ENCODE measurements at places on chromosomes 3 and 15.

DNA sequence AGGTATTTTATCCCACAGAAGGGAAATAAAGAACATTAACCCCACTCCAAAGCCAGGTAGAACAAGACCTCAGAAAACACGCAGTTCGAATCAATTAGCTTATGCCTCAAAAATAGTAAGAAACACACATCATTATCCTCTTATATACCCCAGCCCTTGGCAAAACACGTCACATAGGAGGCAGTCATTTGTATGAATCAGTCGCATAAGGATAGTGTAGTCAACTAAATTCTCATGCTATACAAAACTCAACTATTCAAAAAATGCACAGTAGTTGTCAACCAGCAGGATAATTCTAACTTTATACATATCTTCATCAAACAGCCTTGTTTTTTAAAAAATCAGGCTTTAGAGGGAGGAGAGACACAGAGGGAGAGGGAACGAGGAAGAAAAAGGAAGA lies 298.4 kb downstream of the FOXP1 start:
- no peak for DNase-seq

DNA sequence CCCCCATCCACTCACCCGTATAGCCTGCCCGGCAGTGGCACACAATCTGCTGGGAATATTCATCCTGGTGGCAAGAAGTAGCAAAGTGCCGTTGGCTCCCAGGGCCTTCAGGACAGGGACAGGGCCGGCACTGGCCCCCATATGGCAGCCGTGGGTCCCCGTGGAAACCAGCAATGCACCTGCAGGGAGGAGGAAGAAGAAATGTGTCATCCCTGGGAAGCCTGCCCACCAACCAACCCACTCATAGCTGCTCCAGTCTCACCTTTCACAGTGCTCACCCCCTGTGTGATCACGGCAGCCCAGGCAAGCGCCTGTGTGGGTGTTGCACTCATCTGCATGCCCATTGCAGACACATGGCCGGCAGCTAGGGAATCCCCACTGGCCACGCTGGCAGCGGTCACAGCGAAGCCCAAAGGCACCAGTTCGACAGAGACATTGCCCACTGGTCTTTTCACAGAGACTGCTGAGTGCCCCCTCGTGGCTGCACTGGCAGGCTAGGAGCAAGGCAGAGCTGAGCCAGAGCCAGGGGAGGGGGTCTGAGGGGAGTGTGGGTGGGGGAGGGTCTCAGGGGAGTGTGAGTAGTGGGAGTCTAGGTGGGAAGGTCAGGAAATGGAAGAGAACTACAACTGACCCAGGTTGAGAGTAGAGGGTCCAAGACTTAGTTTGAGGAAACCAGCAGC lies 4.5 kb upstream of the USP19 start:
- DNase-seq: no peak

DNA sequence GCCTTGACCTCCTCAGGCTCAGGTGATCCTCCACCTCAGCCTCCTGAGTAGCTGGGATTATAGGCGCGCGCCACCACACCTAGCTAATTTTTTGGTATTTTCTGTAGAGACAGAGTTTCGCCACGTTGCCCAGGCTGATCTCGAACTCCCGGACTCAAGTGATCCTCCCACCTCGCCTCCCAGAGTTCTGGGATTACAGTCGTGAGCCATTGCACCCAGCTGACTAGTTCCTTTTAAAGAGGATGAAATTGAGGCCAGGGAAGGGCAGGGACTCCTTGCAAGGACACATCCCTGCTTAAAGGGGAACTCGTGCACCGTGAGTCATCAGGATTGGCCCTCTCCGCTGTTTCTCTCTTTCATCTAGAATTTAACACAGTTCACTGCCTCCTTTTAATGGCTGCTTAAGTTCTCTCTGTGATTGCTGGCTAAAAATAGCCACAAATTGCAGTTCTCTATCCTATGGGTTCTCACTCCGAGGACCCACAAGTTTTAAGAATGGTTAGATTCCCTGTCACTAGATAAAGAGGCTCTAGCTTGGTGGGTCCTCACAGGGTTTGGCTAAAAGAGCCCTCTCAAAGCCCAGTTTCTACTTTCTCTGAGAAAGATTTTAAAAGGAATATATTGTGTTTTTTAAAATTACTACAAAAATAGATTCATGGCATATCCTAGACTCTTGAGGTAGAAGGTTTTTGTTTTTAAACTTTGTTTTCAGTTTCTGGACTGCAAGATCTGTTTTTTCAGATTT lies 1.4 kb downstream of the CRTAP start:
- no peak for DNase-seq

DNA sequence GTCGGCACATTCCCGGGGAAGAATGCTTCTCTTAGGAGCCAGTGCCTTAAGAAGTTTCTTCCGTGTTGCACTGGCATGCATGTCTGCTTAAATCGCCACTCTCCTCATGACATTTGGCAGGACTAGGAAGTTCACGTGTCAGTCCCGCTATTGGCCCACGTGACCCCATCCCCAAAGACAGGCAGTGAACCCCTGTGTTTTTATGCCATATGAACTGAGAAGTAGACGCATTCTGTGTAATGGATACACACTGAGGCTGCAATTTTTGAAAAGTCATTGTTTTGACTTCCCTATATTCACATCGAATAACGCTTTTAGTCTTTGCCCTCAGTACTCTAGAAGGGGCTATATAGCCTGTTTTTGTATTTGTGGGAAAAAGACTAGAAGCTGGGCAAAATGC lies 125.6 kb upstream of the TBL1XR1 start:
- no peak for DNase-seq

DNA sequence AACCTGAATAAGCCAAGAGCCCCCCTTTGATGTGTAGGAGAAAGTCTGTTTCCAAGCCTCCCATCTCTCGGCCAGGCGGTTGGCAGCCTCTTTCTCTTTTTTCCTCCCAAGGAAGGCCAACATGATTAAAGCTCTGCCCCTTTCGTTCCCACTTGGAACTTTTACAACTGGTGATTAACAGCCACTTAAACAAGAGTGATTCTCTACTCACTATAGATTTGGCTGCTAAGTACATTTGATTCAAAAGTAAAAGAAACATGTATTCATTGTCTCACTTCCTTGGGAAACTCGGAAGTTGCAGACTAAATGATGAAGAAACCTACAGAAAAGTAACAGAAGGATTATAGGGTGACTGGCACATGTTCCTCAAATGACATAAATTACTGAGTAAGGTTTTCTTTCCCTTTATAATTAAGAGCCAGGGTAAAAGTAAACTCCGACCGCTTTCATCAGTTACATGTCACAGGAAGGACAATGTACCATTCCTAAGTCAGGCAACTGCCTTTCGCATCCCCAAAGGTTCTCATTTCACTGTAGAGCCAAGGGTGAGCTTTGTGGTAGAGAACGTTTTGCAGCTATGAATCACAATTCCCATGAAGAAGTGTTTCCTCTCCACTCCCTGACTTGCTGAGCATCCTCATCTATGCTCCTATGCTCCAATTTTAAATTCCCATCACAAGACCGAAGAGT lies 72.7 kb downstream of the MB21D2 start:
- DNase-seq: no peak

GRCh38 chr3:182364723-182365650 lies 428.3 kb upstream of the ATP11B start:
- DNase-seq: peak; percentile 13

- DNase-seq: no peak
Measured at GRCh38 chr3:54572197-54572895, 355.5 kb downstream of the LRTM1 start.

DNA sequence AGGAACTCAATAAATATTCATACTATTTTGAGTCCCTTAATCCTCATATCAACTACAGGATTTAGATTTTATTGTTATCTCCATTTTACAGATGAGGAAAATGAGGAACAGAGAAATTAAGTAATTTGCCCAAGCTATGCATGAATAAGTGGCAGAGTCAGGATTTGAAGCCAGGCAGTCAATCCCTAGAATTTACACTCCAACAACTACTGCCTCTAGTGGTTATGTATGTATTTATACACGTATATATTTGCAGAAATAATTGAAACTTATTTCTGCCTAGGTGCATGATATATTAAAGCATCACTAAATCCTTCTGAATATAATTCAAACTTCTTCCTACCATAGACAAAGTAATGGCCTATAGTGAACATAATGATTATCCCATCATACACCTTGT lies 137.4 kb downstream of the SERPINI1 start:
- DNase-seq: no peak

DNA sequence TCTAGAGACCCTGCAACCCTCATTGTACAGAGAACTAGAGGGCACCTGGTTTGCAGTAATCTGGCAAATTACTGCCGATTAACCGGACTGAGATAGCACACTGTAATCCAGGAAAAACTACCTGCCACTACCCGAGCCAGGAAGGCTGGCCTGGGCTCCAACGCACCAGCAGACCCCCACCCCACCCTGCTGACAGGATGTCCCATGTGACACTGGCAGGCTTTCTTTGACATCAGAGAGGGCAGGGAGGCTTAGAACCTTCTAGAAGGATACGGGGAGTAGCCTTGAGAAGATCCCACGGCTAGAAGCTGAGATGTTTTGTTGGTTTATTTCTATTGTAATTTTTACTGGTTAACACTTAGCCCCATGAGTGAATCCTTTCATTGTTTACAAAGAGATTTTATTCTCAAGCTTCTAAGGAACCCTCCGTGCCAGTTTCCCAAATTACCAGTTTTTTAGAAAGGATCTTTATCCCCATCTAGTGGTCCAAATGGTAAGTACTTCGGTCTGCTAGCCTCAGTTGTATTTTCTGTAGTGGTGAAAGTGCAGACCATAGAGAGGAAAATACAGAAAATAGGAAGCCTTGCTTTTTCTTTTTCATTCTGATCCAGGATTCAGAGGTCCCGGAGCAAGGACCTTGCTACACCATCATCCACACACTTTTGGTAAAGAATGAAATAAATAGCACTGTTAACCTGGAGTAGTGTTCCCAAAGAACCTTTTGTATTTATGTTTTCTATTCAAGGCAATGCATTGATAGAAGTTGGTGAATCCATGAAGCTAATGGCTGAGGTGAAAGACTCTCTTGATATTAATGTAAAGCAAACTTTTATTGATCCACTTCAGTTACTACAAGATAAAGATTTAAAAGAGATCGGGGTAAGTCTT lies 81.9 kb upstream of the ADAMTSL3 start:
- DNase-seq: no peak

DNA sequence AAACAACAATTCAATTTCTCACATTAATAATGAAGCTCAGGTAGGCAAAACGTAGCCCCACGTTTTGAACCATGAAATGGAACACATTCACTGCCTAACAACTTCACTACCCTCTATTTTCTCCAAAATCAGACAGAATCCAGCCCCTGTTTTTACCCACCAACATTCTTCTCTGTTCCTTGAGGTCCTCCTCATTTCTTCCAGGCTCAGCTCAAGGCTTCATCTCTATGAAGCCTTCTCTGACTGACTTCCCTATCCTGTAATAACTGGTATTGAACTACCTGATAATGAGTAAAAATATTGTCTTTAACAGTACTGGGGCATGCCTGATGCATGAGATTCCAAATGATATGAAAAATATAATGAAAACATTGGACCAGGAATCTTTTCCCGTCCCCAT lies 2.2 kb downstream of the TFRC start:
- DNase-seq: no peak

Measured in fibroblast of skin of left biceps (primary cell).